ENCODE measurements at places on chromosomes 3 and 15.

GRCh38 chr3:107106316-107106715, 270.9 kb upstream of the CCDC54 start:
- DNase-seq, result no peak

DNA sequence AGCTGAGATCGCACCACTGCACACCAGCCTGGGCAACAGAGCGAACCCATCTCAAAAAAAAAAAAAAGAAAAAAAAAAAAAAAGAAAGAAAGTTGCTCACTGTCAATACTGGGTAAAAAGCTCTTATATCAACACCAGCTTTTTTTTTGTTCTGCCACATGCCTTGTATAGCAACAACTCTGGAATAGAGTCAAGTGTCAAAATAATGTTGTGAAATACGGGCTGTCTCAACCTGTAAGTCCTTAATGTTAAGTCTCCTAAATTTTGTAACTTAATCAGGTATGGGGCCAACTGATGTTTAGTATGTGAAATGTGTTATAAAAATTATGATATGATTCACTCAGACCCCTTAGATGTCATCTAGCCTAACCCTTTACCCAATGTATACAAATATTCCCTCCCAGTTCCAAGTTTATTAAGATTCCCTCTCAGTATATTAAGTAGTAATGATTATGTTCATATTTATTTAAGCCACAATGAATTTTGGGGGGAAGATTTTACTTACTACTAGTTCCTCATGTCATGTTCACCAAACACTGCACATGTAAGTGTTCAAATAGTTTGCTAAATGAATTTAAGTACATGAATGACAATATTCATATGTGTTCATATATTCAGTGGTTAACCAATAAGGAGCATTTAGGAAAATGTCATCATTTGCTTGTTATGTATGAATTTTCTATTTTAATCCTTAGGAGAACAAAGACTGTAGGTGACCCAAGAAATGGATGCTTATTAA, 52.2 kb downstream of the GPR160 start:
- no peak for DNase-seq

DNA sequence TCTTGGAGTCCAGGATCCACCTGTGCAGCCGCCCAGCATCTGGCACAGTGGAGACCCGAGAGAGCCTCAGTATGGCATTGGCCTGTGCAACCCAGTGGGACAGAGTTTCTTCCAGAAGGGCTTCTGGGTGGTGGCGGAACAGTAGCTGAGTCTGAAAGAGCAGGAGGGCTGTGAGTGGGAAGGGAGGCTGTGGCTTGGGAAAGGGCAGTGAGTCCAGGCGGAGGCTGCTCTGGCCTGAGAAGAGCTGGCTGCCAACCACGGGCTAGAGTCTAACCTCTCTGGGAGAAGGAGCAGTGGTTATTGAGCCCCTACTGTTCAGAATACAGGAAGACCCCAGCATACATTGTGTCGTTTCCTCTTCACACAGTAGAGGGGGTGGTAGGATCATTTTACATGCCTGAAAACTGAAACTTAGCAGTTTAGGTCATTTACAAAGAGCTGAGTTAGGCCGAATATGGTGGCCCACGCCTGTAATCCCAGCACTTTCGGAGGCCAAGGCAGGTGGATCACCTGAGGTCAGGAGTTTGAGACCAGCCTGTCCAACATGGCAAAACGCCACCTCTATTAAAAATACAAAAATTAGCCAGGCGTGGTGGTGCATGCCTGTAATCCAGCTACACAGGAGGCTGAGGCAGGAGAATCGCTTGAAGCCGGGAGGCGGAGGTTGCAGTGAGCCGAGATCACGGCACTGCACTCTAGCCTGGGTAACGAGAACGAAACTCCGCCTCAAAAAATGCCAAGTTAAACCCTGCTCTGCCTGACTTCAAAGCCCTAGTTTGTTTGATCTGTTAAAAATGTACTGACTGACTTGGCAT, 3.2 kb downstream of the AEN start:
- peak; percentile 37 for DNase-seq

DNA sequence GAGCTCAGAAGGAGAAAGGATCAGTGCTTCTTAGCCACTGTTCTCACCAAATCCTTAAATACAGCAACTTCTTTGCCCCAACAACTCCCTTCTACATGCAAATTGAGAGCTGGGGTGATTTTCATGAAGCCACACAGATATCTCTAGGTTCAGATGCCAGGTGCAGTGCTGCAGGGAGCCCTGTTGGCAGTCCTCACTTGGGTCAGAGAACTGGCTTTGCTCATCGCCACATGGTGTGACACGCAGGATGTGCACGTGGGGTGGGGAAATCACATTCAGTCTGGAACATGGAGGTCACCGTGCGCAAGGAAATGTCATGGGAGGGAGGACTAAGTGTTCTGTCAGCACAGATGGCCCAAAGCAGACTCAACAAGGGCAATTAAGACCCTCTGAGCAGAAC, 103.8 kb downstream of the WDR76 start:
- peak; percentile 10 for DNase-seq

GRCh38 chr15:92805080-92805690, 94.9 kb upstream of the CHD2 start:
- DNase-seq, result no peak

DNA sequence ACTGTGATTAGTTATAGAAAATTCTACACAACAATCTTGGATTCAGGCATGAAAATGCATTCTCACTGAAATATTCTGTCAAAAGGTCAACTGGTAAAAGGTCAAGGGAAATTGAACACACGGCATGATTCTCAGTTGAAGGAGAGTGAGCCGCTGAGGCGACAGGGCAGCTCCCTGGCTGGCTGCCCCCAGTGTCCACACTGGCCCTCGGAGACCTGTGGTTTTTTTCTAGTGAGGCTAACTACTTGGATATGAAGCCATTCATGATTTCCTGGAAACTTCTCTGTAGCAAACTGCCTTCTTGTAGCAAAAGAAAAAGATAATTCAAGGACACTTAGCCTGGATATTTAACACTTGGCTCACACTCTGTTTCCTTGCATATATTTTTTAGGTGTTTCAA, 37.2 kb downstream of the AADACL2 start:
- DNase-seq, result no peak

DNA sequence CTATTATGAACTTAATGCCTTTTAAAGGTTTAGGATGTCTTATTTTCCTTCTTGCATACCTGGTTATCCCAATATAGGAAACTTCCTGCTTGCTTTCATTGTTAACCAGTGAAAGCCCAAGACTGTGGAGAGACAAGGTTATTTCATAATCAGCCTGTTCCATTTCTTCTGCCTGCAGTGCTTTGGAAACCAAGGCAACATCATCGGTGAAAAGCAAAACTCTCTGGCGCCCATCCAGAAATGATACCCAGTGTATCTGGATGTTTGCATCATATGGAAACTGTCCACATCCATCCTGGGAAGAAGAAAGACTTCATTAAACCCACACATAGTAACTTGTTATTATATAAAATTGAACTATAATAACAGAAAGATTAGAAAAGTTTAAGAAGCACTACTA, 170.1 kb downstream of the VPS13C start:
- no peak for DNase-seq

- DNase-seq, result no peak
Measured at GRCh38 chr15:98815207-98815606, 166.9 kb downstream of the IGF1R start.

DNA sequence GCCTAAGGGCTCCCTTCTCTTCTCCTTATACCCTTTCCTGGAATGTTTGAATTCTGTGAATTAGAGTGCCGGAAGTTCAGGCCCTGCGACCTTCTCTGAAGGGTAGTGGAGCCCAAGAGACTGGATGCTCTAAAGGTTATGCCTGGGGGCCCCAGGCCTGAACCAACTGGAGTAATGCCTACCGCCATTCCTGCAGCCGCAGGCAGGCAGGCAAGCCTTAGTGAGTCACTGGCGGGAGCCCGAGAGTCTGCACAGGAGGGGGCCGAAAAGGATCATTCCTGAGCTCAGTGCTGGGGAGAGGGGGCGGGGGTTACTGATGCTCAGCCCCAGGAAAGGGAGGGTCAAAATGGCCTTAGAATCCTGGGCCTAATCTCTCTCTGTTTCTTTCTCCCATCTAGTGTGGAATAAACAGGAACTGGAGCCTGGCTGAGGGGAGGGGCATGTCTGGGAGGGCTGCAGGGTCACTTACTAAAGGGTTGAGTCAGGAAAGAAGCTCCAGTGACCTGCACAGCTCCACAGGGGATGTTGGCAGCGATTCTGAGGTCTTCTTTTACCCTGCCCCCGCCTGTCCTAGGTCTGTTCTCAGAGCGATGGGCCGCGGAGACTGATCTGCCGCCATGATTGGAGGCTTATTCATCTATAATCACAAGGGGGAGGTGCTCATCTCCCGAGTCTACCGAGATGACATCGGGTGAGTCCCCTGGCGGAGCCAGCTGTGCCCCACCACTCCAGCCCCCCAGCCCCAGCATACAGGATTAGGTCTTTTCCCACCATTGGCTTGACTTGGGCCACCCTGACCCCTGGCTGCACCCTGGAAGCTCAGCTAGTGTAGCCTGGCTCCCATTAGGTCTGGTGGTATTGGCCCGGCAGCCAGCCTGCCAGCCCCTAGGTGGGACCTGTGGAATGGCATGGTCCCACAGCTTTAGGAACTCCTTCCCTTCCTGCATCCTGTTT, 2.0 kb downstream of the AP2M1 start:
- no peak for DNase-seq

DNA sequence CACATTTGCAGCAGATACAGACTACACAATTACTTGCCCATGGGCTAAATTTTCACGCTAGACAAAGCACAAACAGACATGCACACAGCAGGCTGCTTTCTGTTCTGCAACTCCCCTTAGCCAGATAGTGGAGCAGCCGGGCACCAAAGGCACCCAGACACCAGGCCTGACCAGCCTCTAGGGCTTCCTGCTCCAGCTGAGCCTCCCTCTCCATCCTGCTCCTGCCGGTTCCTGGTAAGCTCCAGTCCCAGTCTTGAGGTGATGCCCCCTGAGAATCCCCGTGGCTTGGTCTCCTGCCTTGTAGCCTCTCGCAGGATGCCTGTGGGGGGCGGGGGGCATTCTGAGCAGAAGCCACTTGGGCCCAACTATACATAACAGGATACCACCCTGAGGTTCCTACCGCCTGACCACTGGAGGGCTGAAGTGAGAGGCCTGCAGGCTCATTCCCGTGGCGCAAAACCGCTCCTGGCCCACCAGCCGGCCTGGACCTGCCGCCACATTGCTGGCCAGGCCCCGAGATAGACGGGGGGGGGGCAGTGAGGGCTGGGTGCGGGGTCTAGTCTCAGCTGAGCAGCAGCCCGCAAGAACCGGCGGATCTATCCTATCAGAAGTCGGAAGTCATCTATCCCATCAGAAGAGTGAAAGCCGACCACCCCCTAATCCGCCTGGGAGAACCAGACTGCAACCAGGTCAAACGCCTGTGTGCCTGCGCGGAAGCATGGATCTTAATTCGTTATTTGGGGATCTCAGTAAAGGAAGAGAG, 3.9 kb downstream of the FOXL2 start:
- DNase-seq, result no peak

- no peak for DNase-seq
Measured at GRCh38 chr3:67030785-67031740, 33.0 kb downstream of the KBTBD8 start.

DNA sequence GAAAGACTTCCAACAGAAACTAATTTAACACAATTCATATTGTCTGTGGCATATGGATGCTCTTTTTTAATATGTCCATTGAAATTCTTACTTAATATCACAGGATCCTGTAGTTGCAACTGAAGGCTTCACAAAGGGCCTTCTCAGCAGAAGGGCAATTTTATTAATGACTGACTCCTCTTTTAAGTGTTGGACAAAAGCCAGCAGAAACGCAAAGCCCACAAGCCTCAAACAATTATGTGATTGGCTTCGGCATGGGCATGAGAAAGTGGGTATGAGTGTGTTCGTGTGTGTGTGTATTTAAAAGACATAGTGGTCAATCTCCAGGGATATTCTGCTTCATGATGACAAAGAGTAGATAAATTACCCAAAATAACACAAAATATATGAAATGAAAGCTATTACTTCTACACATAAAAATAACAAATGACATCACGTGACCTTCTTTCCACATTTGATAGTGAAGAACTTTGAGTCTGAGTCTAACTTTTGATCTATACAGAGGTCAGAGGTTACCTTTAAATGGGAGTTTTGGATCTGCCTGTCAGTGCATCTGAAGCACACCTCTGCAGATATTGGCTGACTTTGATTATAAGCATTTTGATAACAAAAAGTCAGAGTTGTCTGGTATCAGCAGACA, 496.9 kb downstream of the CADM2 start:
- peak; percentile 26 for DNase-seq

- no peak for DNase-seq
Measured at GRCh38 chr3:45216021-45216609, 10.0 kb downstream of the TMEM158 start.

DNA sequence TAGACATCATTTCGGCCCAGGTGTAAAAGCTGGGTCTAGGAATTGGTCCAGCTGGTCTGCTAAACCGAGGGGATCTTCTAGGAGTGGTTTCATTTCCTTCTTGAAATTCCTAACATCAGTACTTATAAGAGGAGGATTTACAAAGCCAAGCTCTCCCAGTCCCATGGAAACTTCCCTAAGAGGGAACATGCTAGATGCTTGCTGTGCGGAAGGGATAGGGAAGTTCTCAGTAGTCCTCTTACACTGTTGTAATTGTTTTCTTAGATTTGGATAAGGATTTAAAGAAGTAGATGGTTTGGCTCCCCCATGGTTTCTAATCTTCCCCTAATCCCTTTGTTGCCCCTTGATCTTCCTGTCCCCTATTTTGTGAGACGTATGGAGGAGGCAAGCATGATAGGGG, 89.7 kb upstream of the XCR1 start:
- no peak for DNase-seq

DNA sequence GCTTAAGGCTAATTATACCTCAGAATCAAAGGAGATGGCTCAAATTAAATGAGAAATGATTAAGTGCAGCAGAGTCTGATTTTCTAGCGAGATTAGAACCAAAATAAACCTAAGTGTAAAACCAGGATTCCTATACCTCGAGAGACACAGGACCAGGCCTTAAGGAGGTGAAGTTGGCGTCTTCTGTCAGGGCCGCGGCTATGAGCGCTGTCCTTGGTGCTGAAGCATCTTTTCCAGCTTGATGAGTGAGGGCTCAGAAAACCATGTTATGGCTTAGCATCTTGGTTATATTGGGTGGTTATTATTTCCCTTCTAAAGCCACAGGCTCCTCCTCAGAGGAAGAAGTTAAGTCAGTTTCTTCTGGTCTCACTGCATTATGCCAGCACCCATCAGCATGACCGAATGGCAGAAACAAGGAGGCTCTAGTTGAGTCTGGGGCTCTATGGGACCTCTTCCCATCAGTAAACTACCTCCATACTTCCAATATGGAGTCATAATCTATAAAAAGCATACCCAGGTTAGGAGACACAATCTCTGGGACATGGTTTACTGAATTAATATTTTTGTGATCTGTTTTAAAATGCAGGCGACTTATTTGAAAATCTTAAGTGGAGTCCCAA, 120.1 kb upstream of the NMNAT3 start:
- DNase-seq, result no peak

DNA sequence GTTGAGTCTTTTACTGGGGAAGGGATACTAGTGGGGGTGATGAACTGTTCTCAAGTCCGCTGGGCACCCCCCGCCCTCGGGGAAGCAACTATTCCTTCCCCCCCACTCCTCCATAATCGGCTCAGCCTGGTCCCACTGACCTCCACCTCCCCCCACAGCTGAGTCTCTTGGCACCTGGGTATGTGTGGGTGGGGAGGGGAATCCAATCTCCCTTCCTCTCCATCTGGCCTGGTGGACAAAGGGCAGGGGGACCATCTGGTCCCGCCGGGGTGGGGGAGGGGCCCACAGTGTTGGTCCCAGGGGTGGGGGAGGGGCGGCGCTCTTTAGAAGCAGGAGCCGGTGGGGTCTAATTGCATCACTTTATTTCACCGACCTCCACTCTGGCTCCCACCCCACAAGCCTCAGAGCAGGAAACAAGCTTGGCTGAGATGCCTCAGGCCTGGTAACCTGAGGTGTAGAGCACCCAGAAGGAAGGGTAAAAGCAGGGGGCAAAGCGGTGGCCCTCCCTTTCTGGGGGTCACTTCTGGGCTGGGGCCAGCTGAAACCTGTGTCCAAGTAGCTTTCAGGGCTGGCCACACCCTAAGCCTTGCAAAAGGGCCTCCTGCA, 1.0 kb upstream of the PCBP4 start:
- DNase-seq, result peak; percentile 95
